ENCODE measurements at places on chromosomes 6 and 20.
A peak's percentile ranks its signal among the peaks of the same experiment; 100 is the strongest.

DNA sequence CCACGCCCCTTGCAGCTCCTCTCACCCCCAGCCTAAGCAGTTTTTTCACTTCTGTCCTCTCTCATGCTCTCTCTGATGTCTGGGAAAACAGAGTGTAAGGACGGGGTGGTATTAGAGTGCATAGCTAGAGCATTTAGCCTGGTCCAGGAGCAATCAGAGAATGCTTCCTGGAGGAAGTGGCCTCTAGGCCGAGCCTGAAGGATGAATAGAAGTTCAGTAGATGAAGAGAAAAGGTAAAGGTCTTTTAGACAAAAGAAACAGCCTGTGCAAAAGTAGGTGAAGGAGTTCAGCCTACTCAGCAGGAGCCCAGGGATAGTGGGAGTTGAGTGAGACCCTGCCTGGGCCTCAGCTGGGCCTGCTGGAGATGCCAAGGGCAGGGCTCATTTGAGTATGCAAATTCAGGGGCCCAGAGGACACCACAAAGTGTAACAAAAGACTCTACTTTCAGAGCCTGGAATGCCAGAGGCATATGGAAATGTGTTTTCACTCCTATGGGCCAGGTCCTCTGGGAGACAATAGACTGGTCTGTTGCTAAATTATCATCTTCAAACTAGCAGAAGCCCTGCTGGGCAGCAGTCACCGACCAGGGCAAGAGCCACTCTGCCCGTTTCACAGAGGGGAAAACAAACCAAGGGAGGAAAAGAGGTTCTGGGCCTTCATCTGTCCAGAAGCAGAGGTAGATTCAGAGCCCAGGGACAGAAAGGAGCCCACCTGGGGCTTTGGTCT is 19.7 kb upstream of the TM9SF4 start:
- no peak for DNase-seq

GRCh38 chr6:20770773-20771172 is 236.5 kb downstream of the CDKAL1 start:
- no peak for DNase-seq

DNA sequence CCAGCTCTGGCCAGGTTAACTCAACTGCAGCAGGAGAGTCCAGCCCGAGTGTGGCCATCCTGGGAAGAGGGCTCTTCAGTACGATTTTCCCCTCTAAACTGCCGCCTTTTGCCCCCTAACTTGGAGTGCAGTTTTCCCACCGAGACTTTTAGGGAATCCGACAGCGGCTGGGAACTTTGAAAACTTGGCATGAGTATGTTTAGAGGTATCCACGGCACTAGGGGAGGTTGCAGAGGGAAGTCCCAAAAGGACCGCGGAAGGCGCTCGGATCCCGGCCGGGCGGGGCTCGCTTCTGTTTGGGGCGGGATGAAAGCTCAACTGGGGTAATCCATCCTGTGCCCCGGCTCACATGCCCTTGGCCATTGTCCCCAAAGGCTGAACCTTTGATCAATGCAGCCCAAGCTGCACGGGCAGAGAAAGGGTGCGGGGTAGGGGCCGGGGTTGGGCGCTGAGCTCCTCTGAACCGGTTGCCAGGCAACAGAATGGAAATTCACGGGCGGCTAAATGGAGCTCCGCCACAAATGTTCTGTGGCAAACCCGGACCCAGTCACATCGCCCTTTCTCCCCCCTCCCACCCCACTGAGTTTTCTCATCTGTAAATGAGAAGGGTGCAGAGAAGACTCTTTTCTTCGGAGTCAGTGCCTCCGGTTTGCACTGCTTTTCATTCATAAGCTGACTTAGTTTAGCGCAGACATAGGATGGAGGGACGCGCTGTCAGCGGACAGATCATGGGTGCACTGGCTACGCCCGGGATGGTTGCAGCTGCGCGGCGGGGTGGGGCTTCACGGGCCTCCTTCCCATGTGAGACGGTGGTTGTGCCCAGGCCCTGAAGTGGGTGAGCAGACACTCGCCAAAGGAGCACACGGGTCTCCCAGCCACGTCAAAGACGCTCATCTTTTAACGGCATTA is 2.3 kb downstream of the BMP6 start:
- DNase-seq, result no peak

- DNase-seq, result no peak
Measured at GRCh38 chr20:18006684-18007083, 37.9 kb downstream of the MGME1 start.

DNA sequence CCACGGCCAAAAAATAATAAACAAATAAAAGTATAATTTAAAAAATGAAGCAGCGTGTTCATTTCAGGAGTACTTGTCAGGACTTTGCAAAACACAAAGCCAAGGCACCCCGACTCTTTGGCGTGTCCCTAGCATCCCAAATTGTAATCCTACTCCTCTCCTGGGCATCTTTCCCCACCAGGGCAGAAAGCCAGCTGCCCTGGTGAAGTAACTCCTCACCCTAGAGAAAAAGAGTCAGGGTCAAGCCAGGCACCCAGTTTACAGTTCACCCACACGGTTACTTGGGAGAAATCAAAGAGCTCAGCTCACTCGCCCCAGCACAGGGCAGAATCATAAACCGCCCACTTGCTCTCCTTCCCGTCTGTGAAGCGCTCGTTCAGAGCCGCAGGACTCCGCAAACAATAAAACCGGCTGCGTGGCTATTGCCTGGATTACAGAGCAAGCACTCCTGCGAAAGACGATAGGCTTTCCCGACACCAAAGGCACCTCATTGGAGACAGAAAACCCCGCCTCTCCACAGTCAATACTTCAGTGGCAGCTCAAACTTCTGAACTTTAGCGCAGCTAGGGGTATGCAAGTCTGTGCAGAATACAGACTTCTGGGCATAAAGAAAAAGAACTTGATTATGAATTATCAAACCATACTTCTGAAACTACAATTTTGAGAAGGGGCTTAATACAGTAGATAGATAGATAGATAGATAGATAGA is 73.0 kb upstream of the NHSL1 start:
- peak; percentile 23 for DNase-seq

- no peak for DNase-seq
Measured at GRCh38 chr20:41446456-41446855, 79.8 kb upstream of the EMILIN3 start.

GRCh38 chr20:34703424-34704176 is 544 bp upstream of the TP53INP2 start:
- DNase-seq, result no peak

DNA sequence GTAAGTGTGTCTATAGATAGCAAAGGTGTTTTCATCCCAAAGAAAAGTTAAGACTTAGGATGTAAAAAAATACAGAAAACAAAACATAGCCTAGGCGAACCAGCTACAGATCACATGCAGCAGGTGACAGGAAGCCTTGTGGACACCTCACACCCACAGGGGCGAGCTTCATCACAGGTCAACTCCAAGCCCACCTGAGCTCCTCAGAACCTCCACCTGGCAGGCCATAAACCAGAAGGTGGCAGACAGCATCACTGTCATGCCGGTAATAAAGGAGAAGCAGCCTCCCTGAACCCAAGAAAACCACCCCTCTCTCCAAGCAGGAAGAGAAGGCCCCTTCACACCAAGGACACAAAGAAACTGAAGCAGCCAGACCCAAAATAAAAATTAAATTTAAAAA is 1.0 kb downstream of the RALGAPA2 start:
- DNase-seq, result no peak

DNA sequence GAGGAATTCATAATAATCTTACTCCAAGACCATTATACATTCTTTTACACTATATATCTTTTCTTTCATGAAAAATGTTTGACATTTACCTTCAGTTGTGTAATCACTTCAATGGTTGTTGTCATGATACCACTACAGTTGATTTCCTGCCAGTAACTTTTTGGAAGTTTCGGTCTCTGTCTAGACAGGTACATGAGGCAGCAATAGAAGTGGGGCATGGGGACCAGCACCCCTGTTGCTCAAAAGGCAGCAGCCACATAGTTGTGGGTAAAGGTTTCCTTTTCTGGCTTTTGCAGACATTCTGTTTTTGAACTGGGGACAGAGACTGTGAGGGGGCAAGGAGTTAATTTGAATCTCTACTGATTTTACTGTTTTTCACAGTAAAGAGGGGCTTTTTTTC is 14.1 kb downstream of the SAMD5 start:
- no peak for DNase-seq

- no peak for DNase-seq
Measured at GRCh38 chr20:21519136-21519584, 5.3 kb upstream of the NKX2-2 start.

DNA sequence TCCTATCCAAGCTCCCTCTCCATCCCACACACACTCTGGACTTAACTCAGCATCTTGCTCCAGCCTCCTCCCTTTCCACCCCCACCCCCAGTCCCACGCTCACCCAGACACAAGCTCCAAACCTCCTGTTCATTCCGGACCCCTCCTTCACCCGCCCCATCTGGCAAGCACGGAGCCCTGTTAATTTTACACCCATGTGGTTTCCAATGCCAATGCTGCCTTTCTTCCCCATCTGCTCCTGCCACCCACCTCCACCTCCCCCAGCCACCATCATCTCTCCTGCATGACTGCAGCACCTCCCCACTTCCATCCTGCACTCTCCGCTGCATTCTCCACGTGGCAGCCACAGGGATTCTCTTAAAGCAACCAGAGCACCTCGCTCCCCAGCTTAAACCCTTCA is 9.9 kb upstream of the CDK5RAP1 start:
- no peak for DNase-seq

- DNase-seq, result no peak
Measured at GRCh38 chr20:57618764-57619050, 1.5 kb downstream of the ZBP1 start.

- DNase-seq, result no peak
Measured at GRCh38 chr6:5490501-5491069, 229.3 kb downstream of the FARS2 start.

- no peak for DNase-seq
Measured at GRCh38 chr20:3910853-3911252, 21.7 kb downstream of the PANK2 start.

GRCh38 chr6:21846541-21847451 is 253.2 kb downstream of the SOX4 start:
- no peak for DNase-seq
